ENCODE measurements at places on chromosomes 4 and X.

GRCh38 chr4:55386840-55387239 is 8.9 kb upstream of the TMEM165 start:
- no peak for DNase-seq

- no peak for DNase-seq
Observed at GRCh38 chr4:8872402-8873291, 1.0 kb upstream of the HMX1 start.

GRCh38 chrX:110414273-110414672 is 55.6 kb downstream of the RTL9 start:
- DNase-seq = no peak

- no peak for DNase-seq
Observed at GRCh38 chrX:13694359-13694758, 5.4 kb downstream of the RAB9A start.

GRCh38 chr4:115923152-115923551 is 809.7 kb upstream of the NDST4 start:
- no peak for DNase-seq

DNA sequence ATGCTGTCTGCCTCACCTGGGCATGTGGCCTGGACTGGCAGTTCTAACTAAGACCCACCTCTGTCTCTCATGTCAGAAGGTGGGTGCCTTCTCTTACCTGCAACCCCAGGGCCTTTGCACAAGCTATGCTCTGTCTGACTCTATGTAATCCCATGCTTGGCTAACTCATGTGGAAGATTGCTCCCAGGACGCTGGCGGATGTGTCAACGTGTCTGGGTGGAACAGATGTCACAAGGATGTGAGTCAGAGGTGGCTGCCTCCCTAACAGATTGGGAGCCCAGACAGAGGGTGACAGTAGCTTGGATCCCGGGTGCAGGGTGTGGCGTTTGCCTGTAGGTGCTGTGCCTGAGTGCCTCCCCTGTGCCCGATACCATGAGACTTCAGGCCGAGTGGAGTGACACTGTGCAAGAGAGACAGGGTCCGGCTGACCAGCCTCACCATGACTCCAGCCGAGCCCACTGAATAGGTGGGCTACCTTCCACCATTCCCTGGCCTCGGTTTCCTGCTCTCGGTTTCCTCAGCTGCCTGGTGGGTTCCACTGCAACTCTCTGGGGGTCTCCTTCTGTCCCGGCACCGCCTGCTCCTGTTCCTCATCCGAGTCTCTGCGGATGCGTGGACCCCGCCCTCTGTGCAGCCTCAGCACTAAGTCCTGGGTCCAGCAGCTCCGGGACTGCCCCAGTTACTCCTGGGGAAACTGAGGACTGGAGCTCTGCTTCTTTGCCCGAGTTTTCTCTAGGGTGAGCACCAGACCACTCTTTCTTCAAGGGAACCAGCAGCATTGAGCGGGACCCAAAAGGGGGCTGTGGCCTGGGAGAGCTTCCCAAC is 11.0 kb downstream of the SH3BP2 start:
- DNase-seq = no peak

- DNase-seq = no peak
Observed at GRCh38 chr4:154616731-154617130, 4.3 kb upstream of the FGG start.

DNA sequence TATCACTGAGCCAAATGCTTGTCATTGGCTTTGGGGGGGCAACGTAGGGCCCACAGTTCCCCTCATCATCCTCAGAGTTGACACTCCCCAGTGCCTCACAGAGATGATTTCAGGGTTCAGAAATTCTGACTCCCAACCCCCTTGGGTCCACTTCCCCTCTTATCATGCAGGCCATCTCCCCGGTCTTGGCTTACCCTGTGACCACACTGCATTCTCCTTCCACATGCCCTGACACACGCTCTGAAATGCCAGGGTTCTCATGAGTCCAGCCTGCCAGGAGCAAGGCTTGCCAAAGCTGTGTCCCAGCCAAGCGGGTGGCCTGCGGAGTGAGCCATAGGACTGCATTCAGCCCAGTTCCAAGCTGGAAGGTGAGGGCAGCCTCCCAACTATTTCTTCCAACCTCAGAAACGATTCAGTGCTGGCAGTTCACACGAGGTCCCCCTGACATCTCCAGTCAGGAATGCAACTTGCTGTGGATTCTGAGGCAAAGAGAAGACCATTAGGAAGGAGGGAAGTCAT is 101.2 kb downstream of the SMIM20 start:
- DNase-seq = no peak

- DNase-seq = no peak
Observed at GRCh38 chr4:98334461-98334860, 73.3 kb downstream of the RAP1GDS1 start.

GRCh38 chr4:105644257-105644656 is 64.2 kb downstream of the INTS12 start:
- no peak for DNase-seq

DNA sequence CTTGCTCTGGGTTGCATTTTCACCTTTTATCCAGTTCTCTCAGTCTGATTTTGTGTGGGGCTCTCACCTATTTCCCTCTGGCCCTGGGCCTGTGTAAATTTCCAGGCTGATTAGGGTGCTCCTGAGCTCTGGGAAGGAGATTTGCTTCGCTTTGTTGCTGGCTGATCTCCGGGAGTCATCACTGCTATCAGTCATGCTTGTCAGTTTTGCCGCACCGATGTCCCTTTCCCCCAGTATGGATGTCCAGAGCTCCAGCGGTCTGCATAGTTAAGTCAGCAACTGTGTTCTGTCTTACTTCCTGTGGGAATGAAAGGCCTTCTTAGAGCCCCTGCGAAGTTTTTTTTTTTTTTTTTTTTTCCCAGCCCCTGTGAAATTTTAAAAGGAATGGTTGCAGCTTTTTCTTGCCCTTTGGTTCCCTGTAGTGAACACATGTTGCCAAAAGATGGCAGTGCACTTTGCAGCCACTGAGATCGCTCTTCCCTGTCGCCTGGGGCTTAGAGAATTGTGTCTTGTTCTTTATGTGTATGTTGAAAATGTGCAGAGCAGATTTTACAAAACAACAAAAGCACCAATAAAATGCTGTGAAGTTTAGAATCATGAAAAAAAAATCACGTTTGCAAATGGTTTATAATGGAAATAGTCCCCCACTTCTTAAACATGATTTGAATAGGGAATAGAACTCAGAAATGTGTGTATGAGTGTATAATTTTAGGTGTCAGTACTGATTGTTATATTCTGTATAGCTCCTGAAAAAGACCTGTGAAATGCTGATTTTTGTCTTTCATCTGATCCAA is 109.1 kb upstream of the SLC4A4 start:
- DNase-seq = no peak

GRCh38 chrX:124216396-124217115 is 115.9 kb upstream of the TEX13D start:
- DNase-seq = no peak

- no peak for DNase-seq
Observed at GRCh38 chr4:60042231-60042652, 1157.9 kb upstream of the ADGRL3 start.

- no peak for DNase-seq
Observed at GRCh38 chr4:4696530-4696929, 154.7 kb upstream of the STX18 start.

- DNase-seq = no peak
Observed at GRCh38 chr4:187321711-187322110, 598.1 kb upstream of the FAT1 start.

DNA sequence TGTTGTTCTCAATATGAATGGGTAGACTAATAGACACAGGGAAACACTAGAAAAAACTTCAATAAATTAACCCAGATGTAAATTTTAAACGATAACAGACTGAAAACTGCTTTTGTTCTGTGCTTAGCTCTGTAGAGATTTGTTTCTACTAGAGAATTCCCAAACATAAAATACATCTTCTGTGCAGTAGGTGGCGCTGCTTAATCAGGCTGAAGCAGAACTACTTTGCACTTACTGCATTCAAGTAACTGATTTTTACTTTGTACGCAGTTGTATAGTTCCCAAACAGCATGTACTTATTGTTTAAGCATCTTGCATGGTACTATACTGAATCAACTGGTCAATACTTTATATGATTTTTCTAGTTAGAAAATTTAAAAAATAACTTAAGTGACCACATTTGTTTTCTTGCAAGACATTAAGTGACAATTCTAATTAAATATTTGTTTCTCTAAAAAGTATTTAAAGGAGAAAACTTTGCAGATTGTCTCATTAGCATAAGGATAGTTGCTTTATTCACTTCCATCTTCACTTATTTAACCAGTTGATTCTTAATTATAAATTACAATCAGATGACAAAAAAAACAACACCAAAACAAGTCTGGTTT is 490.6 kb downstream of the IL15 start:
- peak; percentile 7 for DNase-seq

- no peak for DNase-seq
Observed at GRCh38 chrX:8103655-8104054, 67.4 kb downstream of the VCX2 start.

- no peak for DNase-seq
Observed at GRCh38 chr4:138656990-138657389, 358.6 kb upstream of the NOCT start.

DNA sequence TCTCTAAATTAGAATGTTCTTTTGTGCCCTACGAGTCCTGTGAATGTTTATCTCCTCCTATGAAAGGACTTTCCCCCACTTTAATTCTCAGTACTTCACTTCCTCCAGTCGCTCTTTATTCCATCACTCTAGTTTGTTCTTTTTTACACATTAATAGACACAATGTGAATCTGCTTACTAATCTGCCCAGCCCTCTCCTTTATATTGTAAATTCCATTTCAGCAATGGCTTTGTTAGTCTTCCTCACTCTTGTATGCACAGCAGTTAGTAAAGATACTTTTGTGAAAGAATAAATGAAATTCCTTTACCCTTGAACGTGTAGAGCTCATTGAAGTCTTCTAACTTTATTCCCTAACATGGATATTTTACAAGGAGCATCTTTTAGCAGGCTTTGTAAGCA is 255.3 kb downstream of the GALNTL6 start:
- no peak for DNase-seq

- no peak for DNase-seq
Observed at GRCh38 chr4:156968479-156968984, 3.1 kb downstream of the PDGFC start.

DNA sequence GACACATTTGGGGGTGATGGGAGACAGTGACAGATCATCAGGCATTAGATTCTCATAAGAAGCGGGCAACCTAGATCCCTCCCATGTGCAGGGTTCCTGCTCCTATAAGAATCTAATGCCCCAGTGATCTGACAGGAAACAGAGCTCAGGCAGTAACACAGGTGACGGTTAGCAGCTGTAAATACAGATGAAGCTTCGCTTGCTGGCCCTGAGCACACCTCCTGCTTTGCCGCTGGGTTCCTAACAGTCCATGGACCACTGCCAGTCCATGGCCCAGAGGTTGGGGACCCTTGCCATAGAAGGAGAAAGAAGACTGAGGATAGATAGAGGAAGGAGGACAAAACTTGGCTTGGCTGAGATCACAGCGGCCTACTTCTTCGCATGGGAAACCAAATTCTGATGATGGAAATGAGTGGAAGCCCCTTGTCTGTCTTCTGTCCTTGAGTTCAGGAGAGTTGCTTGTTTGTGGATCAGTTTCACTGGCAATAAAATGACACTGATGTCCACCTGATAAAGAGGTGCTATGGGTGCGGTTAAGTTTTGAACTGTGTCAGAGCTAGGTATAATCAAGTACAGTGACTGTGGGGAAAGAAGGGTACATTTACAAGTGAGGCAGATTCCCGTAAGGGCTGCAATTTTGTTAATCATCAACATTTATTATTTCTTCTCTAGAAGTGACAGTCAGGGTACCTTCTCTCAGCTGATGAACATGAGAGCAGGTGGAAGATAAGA is 1.7 kb upstream of the TIFA start:
- DNase-seq = no peak

- no peak for DNase-seq
Observed at GRCh38 chr4:174714393-174715211, 114.4 kb downstream of the GLRA3 start.

GRCh38 chrX:11665168-11666111 is at the start of gene ARHGAP6:
Gene ARHGAP6, minus strand, starts transcription at chrX:11665920. Its CDS starts 1,092 bp downstream, at chrX:11664828.
- no peak for DNase-seq

- DNase-seq = no peak
Observed at GRCh38 chr4:138223231-138223910, 18.8 kb downstream of the SLC7A11 start.

DNA sequence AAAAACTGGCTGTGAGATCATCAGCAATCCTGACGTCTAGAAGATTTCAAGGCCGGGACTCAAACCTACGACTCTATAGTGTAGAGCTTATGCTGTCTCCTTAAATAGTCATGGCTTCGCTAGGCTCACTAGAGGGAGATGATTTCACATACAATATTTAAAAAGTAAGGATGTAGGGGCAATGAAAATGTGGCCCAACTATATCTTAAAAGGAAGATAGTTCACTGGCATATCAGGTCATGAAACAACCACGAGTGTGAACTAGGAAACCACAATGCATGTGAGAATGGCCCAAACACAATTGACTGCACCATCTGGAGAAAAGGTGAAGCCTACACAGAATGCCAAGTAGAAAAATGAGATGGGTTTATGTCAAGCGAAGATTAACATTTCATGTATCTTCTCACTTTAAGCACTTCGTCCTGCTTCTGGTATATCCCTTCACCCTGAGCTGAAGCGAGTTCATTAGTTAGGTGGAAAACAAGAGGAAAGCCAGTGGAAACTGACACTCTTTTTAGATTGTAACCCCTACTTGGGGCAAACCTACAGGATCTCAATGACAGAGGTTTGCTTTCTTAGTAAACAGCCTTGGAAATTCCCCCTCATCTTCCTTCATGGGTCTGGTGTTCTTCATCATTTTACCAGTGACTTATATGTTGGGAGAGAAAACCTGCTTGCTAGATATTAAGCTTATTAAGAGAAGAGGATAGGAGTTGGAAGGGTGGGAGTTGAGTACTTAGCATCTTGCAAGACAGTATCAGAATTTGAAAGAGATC is 17.4 kb downstream of the FAM9C start:
- DNase-seq = no peak

GRCh38 chr4:53055716-53056403 is 193.7 kb downstream of the RASL11B start:
- no peak for DNase-seq

All from stimulated activated CD8-positive, alpha-beta memory T cell treated with anti-CD3 and anti-CD28 coated beads, Interleukin-4, amount 100 ng/mL, for 1 hour (primary cell).